Myocyte (in vitro differentiated cells): ENCODE measurements at places on chromosomes 7 and 10. TPM values are rescaled to one million over a fixed set of nuclear protein-coding genes. Genes with fewer than 3 reads are reported as not detected.
A peak's percentile ranks its signal among the peaks of the same experiment; 100 is the strongest.

- DNase-seq: no peak
These were observed 81.6 kb upstream of the SAMD8 start for GRCh38 chr10:75029857-75030256.

GRCh38 chr10:83142074-83142563 is 997.2 kb upstream of the GHITM start:
- no peak for DNase-seq

GRCh38 chr7:77752016-77752415 is 46.2 kb downstream of the TMEM60 start:
- DNase-seq: no peak

DNA sequence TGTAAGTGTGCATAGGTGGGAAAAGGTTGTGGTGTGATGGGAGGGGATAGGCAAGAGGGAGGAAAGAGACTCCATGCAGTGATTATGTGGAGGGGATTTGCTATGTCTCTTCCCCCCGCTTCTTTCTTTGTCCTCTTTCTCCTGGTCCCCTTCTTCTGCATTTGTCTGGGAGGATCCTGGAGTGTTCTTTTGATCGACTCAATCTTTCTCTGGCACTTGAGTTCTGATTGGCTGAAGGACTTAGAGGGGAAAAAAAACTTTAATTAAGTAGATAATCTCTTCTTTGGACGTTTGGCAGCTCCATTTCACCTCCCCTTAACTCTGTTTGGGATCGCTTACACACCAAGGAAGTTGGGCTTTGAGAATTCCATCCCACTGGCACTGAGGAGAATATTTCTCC is at the start of gene WNT8B:
Gene WNT8B (plus strand): TSS at position 301 of the 400 bp plus-strand sequence. CDS start 160 bp downstream, outside the sequence.
- no peak for DNase-seq

DNA sequence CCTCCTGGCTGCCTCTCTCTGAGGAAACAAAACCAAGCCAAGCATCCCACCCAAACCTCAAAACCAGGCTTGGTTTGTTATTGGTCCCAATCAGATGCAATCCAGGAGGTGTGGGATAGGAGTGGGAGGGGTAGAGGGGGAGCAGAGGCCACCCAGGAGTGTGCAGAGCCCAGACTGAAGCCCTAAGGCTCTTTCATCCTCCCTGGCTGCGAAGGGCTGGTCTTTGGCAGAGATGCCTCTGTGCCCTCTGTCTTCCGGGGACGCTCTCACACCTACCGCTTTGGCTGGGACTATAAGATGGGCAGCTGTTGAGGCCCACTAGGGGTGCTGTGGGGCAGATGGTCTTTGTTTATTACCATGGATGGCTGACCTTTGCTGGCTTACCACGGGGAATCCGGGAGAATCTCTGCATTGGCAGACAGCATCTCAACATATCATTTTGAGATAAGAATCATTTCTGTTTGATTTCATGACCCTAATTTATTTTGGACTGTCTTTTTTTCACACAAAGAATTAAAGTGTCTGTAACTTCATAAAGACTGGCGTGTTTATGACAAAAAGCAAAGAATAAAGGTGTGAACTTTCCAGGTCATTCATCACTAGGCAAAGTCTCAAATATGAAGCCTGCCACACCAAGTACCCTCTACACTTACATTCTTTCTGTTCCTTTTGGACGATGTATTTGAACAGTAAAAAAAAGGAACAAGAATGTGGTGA is 6.5 kb upstream of the DENND2A start:
- DNase-seq: peak; percentile 70

DNA sequence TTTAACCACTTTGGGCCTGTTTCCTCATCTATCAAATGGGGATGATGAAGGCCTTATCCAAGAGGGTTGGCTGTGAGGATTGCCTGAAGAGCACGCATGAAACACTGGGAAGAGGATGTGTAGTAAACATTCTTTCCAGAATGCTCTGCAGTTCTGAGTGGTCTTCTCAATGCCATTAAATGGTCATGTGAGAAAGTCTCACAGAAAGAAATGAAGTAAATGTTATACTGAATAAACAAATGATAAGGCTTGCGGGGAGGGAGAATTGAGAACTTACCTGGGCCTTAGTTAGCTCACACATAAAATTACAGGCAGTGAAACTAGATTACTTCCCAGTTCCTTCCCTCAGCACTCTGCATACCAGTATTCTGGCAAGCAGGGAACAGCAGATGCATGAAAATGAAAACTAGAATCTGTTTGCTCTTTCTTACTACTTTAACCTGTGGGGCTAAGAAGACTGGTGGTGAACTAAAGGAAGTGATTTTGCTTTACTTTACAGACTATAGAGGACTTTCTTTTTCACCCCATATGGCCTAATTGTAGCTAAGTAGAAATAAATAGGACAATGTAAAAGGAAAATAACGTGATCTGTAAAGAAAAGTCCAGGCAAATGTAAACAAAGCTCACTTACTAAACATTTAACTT is 135.3 kb upstream of the CCDC6 start:
- no peak for DNase-seq

GRCh38 chr7:505171-505570 is 14.5 kb downstream of the PDGFA start:
- DNase-seq: no peak

Gene SCRN1
- 86.0 and 94.5 TPM in 2 replicates for total RNA-seq

Gene CALHM2
- total RNA-seq: 19.8 and 24.8 TPM in 2 replicates

Gene SFRP4
- 5.9 and 7.5 TPM in 2 replicates for total RNA-seq

Gene GNGT1
- total RNA-seq: 1.3 TPM in 1 of 2 replicates, not detected in the other
